Nucleus accumbens (tissue), 56 donors: ENCODE measurements at places on chromosomes 12 and 14.

GRCh38 chr14:79080040-79080439 lies 909.9 kb downstream of the NRXN3 start:
- DNase-seq, result no peak

- DNase-seq, result no peak
These were observed 80.0 kb downstream of the AACS start for GRCh38 chr12:125145196-125145595.

GRCh38 chr14:76012354-76012753 lies 26.8 kb downstream of the IFT43 start:
- no peak for DNase-seq

- no peak for DNase-seq
These were observed 254.0 kb upstream of the USP15 start for GRCh38 chr12:62006076-62006732.

DNA sequence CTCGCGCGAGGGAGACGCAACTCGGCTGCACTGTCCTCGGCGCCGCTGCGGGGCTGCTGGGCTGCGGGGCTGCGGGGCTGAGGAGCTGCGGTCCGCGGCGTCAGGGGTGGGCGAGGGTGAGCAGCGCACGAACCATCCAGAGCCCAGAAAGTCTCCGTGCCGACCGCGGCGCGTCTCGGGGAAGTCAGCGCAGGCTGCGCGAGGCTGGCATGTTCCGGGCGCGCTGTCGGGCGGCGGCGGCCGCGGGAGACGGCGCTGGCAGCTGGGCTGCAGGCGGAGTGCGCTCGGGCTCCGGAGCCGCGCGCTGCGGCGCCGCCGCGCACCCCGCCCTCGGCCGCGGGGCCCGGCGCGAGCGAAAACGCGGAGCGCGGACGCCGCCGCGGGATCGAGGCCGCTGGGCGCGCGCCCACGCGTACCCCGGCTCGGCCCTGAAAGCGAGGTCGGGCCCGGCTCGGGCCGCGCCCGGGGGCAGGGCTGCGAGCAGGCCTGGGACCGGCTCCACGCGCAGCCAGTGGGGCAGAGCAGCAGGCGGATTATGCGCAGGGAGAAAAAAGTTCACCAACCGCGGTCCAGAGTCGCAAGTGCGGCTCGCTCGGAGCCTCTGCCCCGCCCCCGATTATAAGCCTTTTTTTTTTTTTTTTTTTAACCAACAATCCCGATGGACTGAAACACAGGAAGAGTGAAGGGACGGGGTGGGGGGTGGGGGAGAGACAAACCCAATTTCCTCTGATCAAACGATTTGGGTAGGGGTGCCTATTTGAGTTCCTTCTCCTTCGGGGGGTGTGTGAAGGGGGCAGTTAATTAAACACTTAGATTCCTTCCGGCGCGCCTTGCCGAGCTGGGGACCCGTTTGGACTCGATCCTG lies at the start of gene PRICKLE1:
Gene PRICKLE1 (minus strand): TSS at position 282 of the 865 bp plus-strand sequence. CDS start 117,230 bp downstream, outside the sequence.
- peak; percentile 45 for DNase-seq

DNA sequence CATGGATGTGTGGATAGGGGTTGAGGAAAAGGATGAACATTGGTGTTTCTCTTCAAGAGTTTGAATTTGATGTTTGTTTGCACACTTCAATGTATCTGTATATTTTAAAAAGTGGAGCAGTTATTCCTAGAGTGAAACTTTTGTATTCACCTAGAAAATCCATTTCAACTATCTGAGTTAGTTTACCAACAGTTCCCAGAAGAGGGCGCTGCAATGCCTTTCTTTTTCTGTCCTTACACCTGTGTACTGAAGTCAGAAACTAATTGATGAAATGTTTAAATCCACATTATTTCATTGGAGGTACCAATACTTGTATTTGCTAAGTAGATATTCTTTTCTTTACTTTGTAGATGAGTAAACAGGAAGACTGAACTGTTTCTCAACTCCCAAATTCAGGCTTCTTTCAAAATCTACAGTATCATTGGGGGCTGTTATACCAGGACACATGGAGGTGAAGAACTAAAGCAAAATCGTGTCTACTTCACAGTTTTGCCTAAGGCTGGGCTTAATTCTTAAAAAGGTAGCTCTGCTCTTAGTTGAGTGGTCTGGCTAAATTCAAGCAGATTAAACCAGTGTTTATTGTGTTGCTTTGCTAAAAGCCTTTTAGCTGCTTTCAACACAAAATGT lies 26.6 kb upstream of the KLRB1 start:
- no peak for DNase-seq

GRCh38 chr14:32508281-32508680 lies 179.2 kb downstream of the AKAP6 start:
- no peak for DNase-seq
